ENCODE measurements at places on chromosomes 4 and X.
A peak's percentile ranks its signal among the peaks of the same experiment; 100 is the strongest.

DNA sequence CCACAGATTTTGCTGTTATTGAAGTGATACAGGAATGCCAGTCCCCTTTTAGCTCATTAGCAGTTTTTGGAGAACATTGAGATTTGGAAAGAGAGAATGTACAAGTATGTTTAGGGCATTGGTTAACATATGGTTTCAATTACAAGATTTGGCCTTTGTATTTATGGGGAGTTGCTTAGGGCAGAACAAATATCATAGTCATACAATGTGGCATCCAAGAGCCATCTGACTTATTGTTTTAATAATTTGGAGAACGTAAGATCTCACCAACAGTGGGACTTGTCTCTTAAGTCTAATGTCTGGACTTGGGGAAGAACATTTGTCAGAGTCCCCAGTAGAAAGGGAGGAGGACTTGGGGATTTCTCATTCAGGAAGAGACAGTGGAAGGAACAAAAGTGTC is 166.1 kb downstream of the STK32B start:
- no peak for DNase-seq

- no peak for DNase-seq
Observed at GRCh38 chr4:153117554-153117953, 86.7 kb upstream of the TRIM2 start.

DNA sequence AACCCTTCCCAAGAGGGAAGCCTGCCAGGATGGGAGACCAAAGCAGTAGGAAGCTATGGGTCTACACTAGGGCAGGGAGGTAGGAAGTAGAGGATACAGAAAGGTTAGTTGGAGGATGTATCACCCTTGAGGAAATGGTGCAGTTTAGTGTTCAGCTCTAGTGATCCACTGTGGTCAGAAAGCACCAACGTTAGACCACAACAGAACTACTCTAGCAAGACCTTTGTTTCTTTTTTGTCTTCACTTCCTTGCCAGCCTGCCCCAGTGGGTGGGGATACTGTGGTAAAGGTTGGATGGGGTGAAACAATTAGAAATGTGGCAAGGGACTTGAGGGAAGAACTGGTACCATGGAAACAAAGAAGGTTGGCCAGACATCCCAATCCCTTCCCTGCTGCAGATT is 83.3 kb downstream of the DDIT4L start:
- DNase-seq, result no peak

DNA sequence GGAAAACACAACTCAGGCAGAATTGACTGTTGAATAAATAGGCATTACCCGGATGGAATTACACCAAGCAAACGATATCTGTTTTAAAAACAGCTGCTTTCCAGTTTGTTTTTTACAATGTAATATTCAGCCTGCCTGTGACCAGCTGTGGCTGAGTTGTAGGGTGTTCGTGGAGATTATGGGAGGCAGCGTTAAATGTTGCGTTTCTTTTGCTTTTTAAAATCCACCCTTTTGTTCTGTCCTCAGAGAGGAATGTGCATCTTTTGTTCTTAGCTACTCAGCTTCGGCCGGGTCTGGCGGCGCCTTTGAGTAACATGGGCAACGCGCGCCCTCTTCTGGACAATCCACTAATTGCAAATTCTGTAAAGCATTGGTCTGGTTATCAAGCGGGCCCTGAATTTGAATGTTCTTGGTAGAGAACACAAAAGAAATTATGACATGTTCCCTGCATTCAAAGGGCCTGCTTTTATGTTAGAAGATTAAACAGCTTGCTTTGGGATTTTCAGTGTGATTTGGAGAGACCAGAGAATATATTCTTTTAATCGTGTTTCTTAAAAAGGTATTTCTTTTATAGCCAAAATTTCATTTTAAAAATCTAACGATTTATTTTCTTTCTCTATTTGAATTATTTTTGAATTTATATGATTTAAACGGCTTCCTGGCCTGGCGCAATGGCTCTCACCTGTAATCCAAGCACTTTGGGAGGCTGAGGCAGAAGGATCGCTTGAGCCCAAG is 76.3 kb upstream of the TRIM2 start:
- peak; percentile 49 for DNase-seq

DNA sequence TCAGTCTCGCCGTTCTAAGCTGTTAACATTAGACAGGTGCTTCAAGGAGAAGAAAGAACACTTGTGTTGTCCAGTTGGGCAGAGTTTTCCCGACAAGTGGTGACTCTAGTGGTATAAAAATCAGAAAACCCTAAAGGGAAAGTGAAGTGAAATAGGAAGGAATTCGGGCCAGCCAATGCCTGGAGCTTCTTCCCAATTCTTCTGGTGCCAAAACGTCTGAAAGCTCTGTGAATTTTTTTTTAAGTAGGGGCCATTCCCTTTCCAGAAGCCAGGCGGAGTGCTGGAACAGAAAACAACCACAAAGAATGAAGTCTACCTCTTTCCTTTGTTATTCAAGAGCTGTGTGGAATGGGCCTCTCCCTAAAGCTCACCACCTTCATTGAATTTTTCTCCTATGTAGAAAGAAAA is 43.1 kb upstream of the PPARGC1A start:
- no peak for DNase-seq
